Activated CD4-positive, alpha-beta T cell treated with anti-CD3 and anti-CD28 coated beads, Interleukin-2, amount 10 ng/mL, durations not matched to agents 24 days and 14 days (primary cell): ENCODE measurements at places on chromosomes 13 and 19.

- no peak for DNase-seq
These were observed 2.4 kb downstream of the THAP8 start for GRCh38 chr19:36051637-36052036.

GRCh38 chr19:46497773-46498172 is 2.1 kb upstream of the PNMA8B start:
- no peak for DNase-seq

GRCh38 chr13:20165417-20166257 is 4.8 kb upstream of the GJA3 start:
- no peak for DNase-seq

GRCh38 chr19:27964185-27964584 is 1248.8 kb downstream of the UQCRFS1 start:
- no peak for DNase-seq

GRCh38 chr13:25692099-25692498 is 320.3 kb downstream of the ATP8A2 start:
- no peak for DNase-seq

GRCh38 chr19:46056536-46056935 is 15.7 kb upstream of the IGFL4 start:
- DNase-seq, result no peak

DNA sequence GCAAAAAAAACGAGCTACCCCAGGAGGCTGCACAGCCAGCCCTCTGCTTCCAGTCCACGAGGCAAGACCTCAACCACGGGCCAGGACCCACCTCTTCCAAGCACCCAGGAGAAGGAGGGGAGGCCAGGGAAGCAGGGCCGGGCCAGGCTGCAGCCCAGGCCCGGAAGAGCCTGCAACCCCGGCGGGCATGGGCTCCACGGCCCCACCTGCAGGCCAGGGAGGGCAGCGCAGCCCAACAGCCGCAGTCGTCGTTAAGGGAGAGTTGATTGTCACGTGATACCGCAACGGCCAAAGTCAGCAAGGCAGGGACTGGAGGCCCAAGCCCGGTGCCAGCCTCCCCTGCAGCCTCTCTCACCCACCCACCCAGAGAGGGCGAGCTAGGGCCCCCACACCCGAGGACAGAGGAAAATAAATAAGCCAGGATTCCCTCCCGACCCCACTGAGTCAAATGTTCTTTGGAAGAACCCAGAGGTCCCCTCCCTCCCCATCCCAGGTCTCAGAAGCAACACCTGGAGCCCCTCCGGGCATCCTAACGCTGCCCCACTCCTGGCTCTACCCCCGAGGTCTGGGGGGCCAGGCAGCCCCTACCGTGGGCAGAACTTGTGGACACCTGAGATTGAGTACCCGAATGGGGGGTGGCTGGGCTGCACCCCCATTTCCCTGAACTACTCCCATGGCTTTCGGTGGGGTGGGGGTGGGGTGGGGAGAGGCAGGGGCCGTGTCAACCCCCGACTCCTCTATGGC is 5.2 kb upstream of the REXO1 start:
- peak; percentile 96 for DNase-seq

- no peak for DNase-seq
These were observed 172.4 kb downstream of the LACC1 start for GRCh38 chr13:44051918-44052675.

GRCh38 chr19:35021016-35021415 is 9.3 kb upstream of the SCN1B start:
- DNase-seq, result no peak

GRCh38 chr19:31314156-31314555 is 35.1 kb downstream of the TSHZ3 start:
- DNase-seq, result no peak

- no peak for DNase-seq
These were observed 941.3 kb upstream of the PCDH20 start for GRCh38 chr13:62356977-62357376.

GRCh38 chr19:45254044-45254531 is 3.0 kb downstream of the MARK4 start:
- DNase-seq, result no peak

DNA sequence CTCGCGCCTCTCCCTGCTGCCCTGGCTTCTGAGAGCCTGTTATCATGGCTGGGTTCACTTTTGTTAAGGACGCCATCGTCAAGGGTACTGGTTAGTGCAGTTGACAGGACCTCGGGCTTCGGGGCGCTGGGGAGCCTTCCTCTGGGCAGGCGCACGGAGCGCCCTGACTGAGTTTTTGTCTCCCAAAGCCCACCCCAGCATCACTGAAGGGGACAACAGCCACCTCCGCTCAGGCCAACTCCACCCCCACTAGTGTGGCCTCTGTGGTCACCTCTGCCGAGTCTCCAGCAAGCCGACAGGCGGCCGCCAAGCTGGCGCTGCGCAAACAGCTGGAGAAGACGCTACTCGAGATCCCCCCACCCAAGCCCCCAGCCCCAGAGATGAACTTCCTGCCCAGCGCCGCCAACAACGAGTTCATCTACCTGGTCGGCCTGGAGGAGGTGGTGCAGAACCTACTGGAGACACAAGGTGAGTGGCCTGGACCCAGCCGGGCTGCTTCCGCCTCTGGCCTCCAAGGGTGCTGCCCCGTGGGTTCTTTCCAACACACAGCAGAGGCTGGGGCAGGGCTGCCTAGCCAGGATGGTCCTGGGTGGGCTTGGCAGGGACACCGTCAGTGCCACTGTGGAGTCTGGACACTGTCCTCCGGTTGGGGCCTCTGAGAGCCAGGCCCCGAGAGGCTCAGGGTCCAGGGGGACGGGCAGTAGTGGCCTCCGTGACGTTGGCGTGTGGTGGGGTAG is 16.9 kb downstream of the TSSK6 start:
- DNase-seq, result no peak

DNA sequence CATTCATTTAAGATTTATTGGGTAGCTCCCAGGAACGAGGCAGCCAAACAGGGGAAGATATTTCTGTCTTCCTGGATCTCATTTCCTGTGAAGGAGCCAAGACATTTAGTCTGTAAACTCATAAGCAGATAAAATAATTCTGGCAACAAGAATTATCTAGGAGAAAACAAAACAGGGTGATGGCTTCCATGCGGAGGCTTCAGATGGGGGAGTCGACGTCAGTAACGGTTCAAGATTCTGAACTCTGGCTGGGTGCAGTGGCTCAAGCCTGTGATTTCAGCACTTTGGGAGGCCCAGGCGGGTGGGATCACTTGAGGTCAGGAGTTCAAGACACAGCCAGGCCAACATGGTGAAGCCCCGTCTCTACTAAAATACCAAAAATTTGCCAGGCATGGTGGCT is 1.3 kb downstream of the GNA15 start:
- no peak for DNase-seq

DNA sequence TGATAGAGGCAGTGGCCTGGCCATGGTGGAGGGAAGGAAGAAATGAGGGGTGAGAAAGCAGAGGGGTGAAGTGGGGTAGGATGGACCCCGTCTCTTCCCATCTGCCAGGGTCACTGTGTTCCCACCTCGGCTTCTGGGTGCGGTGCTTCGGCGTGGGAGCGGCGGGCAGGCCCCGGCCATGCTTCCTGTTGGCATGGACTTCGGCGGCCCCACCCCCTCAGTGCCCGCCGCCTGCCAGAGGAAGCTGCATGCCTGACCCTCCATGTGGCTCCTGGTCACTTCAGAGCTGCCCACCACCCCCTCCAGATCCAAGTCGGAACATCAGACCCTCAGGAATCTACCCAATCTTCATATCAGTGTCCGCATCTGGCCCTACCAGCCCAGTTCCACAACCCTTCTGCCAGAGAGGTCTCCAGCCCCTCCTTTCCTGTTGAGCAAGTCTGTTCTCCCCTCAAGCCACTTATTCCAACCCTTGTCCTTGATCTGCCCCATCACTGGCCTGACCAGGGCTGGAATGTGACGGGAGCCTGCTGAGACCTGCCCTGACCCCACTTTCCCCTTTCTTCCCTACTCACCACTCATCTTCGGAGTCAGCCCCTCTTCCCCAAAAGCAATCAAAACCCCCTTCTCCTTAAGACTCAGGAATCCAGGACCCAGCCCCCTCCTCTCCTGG is 1.5 kb downstream of the KCNN4 start:
- no peak for DNase-seq
